ENCODE measurements at places on chromosomes 6 and 20. TPM values are rescaled to one million over a fixed set of nuclear protein-coding genes. Genes with fewer than 3 reads are reported as not detected.

TNNC2 gene
- not detected for polyA plus RNA-seq

FAM83C gene
- not detected for polyA plus RNA-seq

SIRPD gene
- polyA plus RNA-seq, result not detected

OR2J1 gene
- not detected for polyA plus RNA-seq

SMIM8 gene
- 17.7 TPM for polyA plus RNA-seq

DAAM2 gene
- polyA plus RNA-seq, result not detected

DOK5 gene
- polyA plus RNA-seq, result not detected

SPATS1 gene
- polyA plus RNA-seq, result not detected

RAB23 gene
- polyA plus RNA-seq, result 0.35 TPM

CCR6 gene
- polyA plus RNA-seq, result 97.4 TPM

ZSCAN23 gene
- polyA plus RNA-seq, result not detected
